Stimulated activated CD4-positive, alpha-beta T cell treated with anti-CD3 and anti-CD28 coated beads, TNF-alpha, amount 100 ng/mL, for 48 hours (primary cell): ENCODE measurements at places on chromosomes 6 and 20.

DNA sequence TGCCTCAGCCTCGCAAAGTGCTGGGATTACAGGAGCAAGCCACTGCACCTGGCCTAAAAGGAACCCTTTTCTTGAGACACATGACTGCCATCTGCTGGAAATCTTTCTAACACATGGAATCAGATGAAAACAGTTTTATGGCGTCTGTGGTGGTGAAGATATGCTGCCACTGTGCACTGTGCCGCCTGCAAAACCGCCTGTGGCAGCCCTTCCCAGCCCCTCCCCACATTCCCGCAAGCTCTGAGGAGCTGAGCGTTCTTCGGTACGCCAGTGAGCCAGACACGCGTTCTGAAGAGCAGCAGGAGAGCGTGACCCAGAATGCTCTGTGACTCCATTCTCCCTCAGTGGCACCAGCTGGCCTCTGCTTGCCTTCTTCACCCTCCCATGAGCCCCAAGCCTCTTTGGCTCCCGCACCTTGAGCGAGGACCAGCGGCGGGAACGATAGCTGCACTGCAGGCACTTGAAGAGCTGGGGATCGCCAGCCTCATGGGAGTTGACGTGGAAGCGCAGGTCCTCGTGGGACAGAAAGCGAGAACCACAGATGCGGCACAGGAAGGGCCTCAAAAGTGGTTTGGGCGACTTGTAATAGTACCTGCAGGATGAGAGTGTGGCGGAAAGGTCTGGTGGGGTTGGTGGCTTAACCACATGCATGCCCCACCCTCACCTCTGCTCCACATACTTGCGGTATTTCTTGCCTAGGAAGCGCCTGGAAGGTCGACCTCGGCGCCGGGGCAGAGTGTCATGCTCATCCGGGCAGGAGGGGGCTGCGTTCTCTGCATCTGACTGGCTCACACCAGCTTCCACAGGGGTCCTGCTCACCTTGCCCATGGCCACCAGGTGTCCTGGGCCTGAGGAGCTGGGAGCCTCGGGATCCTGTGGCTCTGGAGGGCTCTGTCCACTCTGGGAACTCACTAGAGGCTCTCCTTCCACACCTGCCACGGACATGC lies 8.7 kb downstream of the ZNF335 start:
- no peak for DNase-seq

GRCh38 chr20:51286758-51287157 lies 255.8 kb downstream of the NFATC2 start:
- DNase-seq = no peak

GRCh38 chr6:136764517-136764993 lies 27.7 kb downstream of the MAP3K5 start:
- DNase-seq = no peak

- no peak for DNase-seq
Measured at GRCh38 chr6:56642366-56643261, at the start of gene DST. Gene DST, minus strand, starts transcription at chr6:56642889.

DNA sequence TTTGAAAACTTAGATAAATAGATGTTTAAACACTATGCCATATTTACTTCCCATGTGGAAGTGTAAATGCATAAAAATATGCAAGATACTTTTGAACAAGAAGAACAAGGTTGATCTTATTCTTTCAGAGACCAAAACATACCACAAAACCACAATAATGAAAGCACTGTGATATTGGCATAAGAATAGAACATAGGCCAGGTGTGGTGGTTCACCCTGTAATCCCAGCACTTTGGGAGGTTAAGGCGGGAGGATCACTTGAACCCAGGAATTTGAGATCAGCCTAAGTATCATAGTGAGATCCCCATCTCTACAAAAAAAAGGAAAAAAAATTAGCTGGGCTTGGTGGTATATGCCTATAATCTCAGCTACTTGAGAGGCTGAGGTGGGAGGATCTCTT lies 66.5 kb downstream of the KCNS1 start:
- DNase-seq = no peak

GRCh38 chr6:156683821-156684220 lies 93.4 kb upstream of the ARID1B start:
- DNase-seq = no peak

GRCh38 chr6:13794184-13794583 lies 20.2 kb downstream of the MCUR1 start:
- no peak for DNase-seq

- DNase-seq = no peak
Measured at GRCh38 chr20:1300083-1300840, 28.7 kb downstream of the SDCBP2 start.

GRCh38 chr6:169792306-169793015 lies 41.0 kb downstream of the ERMARD start:
- no peak for DNase-seq

GRCh38 chr6:113953346-113953745 lies 17.6 kb downstream of the HDAC2 start:
- no peak for DNase-seq

- no peak for DNase-seq
Measured at GRCh38 chr6:144824018-144824417, 538.9 kb downstream of the UTRN start.

- DNase-seq = no peak
Measured at GRCh38 chr20:58471193-58472164, 43.7 kb downstream of the APCDD1L start.

DNA sequence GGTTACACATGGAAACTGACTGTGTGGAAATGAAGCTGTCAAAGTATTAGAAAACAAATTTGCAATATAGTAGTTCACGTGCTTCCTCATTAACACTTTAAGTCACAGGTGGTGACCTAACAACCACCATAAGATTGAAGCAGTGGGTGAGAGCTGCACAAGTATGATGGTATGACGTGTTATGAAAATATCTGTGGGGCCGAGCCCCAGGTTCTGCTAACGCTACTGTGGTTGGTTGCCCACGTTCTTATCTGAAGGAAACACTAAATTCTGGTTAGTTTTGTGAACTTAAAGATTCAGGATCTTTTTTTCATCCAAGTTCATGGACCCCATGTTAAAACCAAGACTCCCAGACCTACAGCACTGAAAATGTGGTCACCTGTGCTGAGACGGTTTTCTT lies 243.0 kb upstream of the RIN2 start:
- DNase-seq = no peak

DNA sequence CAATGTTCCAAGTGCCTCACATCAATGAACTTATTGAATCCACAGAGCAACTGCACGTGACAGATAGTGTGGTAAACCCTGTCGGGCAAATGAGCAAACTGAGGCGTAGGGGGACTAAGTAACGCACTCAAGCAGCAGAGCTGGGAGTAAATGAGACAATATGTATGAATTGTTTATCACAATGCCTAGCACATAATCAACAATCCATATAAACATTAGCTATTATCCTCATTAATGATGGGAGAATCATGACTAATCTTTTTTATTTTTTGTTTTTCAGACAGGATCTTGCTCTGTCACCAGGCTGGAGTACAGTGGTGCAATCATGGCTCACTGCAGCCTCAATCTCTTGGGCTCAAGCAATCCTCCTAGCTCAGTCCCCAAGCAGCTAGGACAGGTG lies 43.9 kb upstream of the B4GALT5 start:
- DNase-seq = no peak

DNA sequence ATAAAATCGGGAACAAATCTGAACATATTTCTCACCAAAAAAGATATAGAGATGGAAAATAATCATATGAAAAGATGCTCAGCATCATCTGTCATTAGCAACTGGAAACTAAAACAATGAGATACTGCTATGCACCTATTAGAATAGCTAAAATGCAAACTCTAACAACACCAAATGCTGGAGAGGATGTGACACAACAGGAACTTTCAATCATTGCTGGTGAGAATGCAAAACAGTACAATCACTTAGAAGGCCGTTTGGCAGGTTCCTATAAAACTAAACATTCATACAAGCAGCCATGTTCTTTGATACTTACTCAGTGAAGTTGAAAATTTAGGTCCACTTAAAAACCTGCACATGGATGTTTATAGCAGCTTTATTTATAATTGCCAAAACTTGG lies 67.0 kb downstream of the FAM50B start:
- no peak for DNase-seq

GRCh38 chr6:100838011-100838410 lies 43.1 kb downstream of the ASCC3 start:
- no peak for DNase-seq

GRCh38 chr6:31525553-31525931 lies 3.2 kb upstream of the MCCD1 start:
- no peak for DNase-seq

DNA sequence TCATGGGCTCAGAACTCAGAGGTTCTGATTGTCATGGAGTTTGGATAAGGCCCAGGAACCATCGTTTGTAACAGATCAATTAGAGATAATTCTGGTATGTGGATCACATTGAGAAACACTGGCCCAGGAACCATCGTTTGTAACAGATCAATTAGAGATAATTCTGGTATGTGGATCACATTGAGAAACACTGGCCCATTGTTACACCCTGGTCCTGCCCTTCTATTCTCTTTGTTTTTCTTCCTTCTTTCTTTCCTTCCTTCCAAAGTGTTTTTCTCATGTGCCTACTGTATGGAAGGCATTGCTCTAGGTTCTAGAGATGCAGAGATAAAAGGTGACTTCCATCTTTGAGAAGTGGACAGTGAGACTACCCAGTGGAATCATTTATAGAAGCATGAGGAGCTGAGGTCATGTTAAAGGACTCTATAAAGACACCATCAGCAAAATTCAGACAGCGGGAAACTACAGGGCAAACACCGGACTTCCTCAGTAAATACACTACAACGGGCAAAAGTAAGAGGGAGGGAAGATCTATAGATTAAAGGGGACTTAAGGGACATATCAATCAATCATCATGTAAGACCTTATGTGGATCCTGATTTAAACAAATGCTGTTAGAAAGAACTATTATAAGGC lies 153.8 kb downstream of the UNC5CL start:
- no peak for DNase-seq

DNA sequence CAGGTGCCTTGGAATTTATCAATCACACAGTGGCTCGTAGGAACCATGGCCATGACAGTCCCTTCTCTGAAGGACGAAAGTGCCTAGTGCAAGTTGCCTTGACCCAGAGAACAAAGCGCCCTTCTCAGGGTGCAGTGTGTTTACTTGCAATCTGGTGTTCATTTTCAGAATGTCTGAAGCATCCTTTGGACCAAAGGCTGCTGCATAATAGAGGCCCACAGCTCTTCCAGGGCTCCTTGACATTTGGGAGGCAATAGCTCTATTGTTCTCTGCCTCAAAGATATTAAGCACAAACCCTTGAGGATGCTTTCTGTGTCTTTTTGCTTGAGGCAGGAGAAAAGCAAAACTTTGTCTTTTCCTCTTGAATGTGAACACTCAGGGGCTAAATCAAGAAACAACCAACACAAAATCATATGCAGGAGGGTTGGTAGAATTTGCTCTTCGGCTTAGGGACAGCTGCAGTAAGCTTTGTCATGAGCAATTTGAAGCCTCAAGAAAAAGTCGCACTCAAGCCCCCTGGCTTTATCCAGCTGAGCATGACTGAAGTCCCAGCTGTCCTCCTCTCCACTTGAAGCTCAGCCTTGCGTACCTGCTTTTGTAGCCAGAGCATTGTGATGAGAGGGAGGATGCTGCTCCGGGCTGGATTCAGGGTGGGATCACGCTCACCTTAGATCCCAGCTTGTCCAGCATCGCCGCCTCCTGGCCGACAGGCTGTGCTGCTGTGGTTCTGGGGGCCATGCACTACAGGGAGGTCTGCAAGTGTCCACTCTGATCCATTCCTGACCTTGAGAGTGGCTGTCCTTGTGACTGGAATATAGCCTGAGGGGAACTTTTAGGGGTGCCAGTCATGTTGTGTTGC lies 495.4 kb downstream of the CDH26 start:
- no peak for DNase-seq

DNA sequence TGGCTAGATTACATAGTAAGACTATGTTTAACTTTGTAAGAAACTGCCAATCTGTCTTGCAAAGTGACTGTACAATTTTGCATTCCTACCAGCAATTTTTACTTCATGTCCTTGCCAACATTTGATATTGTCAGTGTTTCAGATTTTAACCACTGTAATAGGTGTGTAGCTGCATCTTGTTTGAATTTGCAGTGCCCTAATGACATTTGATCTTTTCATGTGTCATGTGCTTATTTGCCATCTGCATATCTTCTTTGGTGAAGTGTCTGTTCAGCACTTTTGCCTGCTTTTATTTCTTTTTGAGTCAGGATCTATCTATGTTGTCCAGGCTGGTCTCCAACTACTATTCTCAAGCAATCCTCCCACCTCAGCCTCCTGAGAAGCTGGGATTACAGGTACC lies 2.4 kb upstream of the PRPH2 start:
- DNase-seq = no peak

DNA sequence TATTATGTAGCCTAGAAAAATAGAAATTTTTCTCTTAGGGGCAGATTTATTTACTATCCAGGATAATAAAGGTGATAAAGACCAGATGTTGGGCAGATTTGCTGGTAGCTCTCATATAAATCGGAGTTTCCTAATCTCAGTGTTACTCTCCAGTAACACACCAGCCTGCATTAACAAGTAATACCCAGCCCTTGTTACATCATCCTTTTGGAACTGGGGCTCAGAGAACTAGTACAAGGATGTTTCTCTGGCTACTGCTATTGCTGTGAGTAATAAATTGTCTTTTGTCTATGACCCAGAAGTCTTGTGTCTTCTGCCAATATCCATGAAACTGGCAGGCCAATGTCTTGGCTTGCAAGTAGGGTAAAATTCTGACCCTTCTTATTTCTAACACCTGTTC lies 16.8 kb downstream of the TPD52L1 start:
- DNase-seq = no peak

- no peak for DNase-seq
Measured at GRCh38 chr6:166645896-166646295, 18.8 kb upstream of the RPS6KA2 start.

- no peak for DNase-seq
Measured at GRCh38 chr20:47392721-47393073, 36.2 kb upstream of the ZMYND8 start.
